ENCODE measurements at places on chromosomes 5 and 9.
A peak's percentile ranks its signal among the peaks of the same experiment; 100 is the strongest.

DNA sequence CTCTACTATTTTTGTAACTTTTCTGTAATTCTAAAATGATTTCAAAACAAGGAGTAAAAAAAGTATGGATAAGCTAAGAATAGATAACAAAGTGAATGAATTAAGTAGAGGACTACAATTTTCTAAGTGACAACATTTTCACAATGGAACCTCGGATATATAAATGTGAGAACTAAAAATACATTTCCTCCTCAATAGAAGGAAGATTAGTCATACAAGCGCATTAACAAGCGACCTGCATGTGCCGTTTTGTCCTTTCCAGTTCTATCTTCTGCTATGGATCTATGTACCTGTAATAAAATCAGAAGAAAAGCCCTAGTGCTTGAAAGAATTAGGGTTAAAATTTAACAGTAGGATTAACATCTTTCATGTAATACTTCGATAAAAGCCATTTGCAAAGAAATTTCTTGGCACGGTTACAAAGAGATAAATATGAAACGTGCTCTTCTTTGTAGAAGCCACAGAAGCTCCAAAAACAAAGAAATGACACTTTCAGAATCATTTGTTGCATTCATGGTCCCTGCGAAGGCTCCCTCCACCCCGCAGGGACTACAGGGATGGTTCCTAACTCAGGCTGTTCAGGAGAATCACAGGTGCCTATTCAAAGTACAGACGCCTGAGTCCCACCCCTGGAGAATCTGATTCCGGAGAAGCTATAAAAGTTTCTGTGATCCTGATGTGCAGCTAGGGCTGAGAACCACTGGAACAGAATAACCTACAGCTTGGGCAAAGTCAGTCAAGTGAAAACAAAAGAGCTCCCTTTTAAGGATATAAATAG lies 216.6 kb upstream of the EFNA5 start:
- DNase-seq, result no peak

- no peak for DNase-seq
Measured at GRCh38 chr5:139386050-139386438, 2.9 kb upstream of the SLC23A1 start.

GRCh38 chr5:146081556-146081955 lies 23.8 kb downstream of the PLAC8L1 start:
- no peak for DNase-seq

GRCh38 chr9:5817862-5818261 lies 15.1 kb downstream of the ERMP1 start:
- DNase-seq, result no peak

DNA sequence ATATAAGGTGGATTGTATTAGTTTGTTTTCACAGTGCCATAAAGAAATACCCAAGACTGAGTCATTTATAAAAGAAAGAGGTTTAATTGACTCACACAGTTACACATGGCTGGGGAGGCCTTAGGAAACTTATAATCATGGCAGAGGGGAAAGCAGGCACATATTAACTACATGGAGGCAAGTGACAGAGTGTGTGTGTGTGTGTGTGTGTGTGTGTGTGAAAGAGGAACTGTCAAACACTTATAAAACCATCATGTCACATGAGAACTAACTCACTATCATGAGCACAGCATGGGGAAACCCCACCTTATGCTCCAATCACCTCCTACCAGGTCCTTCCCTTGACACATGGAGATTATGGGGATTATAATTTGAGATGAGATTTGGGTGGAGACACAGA lies 118.6 kb downstream of the SPEF2 start:
- DNase-seq, result no peak

DNA sequence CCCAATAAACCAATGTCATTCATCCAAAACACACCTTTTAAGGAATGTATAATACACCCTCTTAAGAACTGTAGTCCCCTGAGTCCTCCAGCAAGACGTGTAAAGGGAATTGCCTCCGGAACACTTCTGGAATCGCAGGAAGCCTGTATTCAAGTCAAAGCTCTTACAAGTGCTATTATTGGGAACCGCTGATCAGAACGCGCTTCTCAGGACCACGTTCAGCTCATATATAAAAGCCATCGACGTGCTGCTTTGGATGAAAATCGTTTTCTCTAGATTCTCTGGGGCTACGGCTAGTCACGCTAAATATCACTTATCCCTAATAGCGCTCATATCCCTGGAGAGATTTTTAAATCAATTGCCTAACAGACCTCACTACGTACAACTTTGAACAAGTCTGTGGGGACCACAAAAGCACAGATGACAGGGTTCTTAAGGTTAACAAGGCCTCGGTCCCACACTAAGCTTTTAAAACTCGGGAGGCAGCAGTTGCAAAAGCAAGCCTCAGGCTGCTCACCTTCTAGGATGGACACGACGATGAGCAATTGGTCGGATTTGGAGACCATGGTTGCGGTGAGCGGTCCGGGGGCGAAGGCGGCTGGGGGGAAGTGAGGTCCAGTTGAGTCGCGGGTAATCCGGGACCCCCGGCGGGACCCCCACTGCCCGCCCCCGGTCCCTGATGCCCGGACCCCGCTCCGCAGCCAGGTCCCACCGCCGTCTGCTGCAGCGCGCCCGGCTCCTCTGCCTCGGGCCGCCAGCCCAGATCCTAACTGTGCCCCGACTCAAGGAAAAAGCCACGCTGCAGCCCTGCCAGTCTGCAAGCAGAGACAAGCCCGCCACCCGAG lies 548 bp downstream of the CEP120 start:
- peak; percentile 34 for DNase-seq

DNA sequence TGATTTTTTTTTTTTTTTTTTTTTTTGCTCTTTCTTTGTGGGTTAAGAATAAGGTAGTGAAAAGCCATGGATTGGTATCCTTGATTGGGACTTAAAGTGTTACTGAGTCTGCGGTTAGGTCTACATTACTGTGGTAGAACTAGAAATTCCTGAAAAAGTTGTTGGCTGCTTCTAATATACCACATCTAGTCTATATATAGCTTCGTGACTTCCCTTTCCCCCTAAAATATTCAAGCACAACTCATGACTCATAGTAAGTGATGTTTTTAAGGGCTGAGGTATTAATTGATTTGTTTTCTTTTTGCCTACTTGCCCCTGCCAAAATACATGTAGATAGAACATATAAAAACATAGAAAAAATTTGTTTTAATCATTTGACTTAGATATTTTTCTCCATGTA lies 247.6 kb downstream of the TMEM232 start:
- DNase-seq, result no peak

GRCh38 chr5:5436203-5436760 lies 13.8 kb downstream of the ICE1 start:
- DNase-seq, result no peak

GRCh38 chr5:151162776-151163175 lies 5.2 kb upstream of the ANXA6 start:
- no peak for DNase-seq

DNA sequence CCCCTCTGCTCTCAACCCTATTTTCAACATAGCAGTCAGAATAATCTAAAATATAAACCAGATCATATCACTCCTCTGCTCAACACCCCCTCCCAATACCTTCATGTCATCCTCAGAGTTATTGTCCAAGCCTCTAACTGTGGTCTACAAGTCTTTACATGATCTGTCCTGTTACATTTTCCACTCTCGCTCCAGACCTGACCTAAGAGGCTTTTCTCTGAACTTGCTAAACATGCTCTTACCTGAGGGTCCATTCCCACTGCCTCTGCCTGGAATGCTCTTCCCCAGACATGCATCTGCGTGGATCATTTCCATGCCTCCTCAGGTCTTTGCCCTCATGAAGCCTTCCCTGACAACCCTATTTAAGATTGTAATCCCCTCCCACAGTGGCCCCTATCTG lies 12.0 kb downstream of the NIPSNAP3B start:
- DNase-seq, result no peak

GRCh38 chr9:806285-807156 lies 35.0 kb upstream of the DMRT1 start:
- DNase-seq, result no peak

DNA sequence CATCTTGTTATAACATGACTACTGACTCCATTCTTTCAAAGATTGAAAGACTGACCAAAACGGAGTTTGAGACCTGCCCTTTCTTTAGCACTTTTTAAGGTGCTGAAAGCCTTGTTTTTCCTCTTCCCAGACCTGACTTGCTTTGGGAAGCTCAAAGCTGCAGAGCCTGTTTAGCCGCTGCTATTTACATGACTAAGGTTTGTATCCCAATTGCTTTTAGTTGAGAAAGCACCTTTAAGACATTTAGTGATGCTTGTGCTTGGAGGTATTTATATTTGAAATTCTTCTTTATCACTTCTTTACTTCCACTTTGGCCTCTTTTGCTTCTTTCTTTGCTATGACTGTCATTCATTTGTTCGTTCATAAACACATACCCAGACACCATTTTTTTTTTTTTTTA lies 182.6 kb upstream of the ELL2 start:
- DNase-seq, result no peak

DNA sequence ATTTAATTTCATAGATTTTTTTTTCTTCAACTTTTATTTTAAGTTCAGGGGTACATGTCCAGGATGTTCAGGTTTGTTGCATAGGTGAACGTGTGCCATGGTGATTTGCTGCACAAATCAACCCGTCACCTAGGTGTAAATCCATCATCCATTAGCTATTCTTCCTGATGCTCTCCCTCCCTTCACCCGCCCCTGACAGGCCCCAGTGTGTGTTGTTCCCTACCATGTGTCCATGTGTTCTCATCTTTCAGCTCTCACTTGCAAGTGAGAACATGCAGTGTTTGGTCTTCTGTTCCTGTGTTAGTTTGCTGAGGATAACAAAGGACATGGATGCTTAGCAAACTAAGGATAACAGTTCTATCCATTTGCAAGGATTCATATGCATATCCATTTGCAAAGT lies 209.1 kb upstream of the ADCY2 start:
- DNase-seq, result no peak

GRCh38 chr9:8552732-8553131 lies 753.2 kb upstream of the DMAC1 start:
- DNase-seq, result no peak

DNA sequence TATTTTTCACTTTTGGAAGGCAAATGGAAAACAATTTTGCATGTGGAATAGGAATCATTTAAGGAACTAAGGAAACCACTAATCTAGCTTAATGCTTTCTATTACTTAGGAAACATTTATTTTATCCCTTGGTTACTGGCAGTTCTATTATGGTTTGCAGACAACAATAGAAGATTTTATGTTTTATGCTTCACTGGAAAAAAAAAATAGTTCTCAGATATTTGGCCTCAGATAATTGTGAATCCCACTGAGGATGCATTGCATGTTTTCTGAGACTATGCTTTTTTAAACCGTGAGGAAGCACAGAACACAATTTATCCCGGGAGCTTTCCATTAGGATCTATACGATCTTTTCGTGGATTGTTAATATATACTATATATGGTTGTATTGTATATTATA lies 356.9 kb downstream of the CSNK1G3 start:
- DNase-seq, result no peak

- no peak for DNase-seq
Measured at GRCh38 chr9:135746565-135746964, 44.6 kb downstream of the KCNT1 start.

GRCh38 chr5:17249029-17249634 lies 31.7 kb downstream of the BASP1 start:
- no peak for DNase-seq

DNA sequence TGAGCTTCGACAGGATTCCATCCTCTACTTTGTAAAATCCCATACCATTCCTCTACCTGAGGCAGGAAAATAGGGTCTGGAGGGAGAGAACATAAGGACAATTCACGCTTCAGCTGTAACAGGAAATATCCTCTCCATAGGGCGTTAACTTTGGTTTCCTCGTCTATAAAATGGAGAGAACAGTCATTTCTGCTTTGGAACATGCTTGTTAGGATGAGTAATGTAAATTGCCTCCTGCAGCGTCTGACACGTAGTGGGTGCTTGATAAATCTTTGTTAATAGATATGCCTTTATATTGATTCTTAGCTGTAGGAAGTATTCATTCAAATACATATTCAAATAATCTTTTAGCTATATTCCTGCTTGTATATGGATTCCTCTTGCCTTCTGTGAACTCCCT lies 711 bp upstream of the SUB1 start:
- DNase-seq, result no peak

GRCh38 chr9:88737876-88738275 lies 202.9 kb downstream of the NXNL2 start:
- DNase-seq, result no peak

DNA sequence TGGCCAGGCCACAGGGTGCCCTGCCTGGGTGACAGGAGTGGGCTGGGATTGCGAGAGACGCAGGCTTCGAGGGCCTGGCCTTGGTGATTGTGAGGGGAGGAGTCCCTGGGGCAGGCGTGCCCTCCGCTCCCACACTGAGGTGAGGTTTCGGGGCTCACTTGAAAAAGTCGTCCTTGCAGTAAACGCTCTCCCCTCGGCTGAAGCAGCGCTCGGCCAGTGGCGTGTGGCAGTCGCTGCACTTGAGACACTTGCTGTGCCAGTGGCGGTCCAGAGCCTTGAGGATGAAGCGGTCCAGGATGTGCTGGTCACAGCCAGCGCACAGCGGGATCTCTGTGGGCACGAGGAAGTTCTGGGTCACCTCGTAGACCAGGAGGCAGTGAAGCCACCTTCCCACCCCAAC lies 4.5 kb downstream of the LHX3 start:
- no peak for DNase-seq

DNA sequence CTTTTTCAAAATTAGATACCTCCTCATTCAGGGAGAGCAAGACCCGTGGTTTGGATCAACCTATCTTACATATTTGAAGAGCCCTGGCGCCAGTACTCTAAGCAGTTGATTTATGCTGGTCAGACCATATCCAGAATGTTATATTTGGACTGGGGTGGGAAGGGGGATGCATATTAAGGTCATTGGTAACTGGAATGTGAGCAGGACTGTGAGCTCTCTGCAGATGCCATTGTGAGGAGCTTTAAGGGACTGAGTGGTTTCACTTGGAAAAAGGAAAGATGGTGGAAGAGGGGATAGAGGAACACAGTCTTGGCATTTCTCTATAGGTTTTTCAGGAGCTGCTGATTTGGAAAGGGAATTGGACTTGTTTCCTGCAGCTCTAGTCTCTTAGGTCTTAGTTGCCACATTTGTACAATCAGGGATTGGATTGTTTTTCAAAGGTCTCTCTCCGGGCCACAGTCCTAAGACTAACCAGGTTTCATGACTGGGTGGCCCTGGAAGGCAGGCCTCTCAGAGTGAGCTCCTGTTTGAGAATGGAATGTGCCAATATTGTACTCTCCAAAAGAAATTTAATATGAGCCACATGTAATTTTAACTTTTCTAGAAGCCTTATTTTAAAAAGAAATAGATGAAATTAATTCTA lies 25.8 kb upstream of the F2R start:
- DNase-seq, result no peak

DNA sequence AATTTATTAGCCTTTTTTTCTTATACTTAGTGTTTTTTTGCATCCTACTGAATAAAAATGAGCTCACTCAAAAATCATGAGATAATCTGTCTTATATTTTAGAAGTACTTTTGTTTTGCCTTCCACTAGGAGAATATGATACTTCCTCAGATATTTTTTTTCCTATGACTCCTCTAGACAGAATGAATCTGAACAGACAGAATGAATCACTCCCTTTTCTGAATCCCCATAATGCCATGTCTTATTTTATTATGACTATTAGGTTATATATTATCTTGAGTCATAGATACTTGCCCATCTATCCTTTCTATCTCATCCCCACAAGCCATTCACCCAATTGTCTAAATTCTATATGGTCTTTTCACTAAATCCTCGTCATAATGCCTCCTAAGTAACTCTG lies 134.6 kb downstream of the BRINP1 start:
- no peak for DNase-seq
